Anterior cingulate cortex (tissue), 58 donors: ENCODE measurements at places on chromosomes 6 and 20.

DNA sequence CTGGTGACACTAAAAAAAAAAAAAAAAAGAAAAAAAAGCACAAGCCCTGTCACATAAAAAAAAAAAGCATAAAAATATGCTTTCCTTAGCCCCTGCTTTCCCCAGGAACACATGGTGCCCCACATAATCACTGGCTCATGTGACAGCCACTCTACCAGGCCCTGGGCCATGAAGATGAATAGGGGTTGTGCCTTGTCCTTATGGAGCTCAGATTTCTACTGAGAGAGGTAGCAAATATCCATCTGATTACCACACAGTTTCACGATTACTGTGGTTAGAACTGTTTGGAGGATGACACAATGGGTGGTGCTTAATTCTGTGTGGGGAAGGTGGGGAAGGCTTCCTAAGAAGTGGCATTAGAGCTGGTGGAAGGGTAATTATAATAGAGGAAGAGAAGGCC, 9.3 kb downstream of the RAET1E start:
- no peak for DNase-seq

DNA sequence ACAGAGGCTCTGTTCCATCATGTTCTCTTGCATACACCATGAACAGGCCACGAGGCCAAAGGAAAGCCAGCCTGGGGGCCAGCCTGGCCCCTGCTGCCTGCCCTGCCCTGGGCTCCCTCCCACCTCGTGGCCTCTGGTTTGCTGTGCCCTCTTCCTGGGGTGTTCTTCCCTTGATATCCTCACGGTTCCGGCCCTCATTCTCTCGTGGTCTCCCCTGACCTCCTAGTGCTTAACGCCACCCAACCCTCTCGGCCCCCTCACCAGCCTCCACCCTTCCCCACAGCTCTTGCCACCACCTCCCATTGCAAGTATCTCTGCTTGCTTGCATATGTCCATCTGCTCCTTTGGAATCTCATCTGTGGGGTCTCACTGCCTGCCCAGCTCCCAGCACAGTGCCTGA, 73.0 kb downstream of the GNAS-AS1 start:
- no peak for DNase-seq

- no peak for DNase-seq
Observed at GRCh38 chr6:149534742-149535141, 11.1 kb downstream of the PPIL4 start.

- DNase-seq: no peak
Observed at GRCh38 chr6:139080255-139080920, 51.8 kb downstream of the ABRACL start.

- no peak for DNase-seq
Observed at GRCh38 chr6:18605841-18606240, 218.7 kb downstream of the RNF144B start.

- no peak for DNase-seq
Observed at GRCh38 chr6:159616456-159616855, 76.6 kb downstream of the SOD2 start.

DNA sequence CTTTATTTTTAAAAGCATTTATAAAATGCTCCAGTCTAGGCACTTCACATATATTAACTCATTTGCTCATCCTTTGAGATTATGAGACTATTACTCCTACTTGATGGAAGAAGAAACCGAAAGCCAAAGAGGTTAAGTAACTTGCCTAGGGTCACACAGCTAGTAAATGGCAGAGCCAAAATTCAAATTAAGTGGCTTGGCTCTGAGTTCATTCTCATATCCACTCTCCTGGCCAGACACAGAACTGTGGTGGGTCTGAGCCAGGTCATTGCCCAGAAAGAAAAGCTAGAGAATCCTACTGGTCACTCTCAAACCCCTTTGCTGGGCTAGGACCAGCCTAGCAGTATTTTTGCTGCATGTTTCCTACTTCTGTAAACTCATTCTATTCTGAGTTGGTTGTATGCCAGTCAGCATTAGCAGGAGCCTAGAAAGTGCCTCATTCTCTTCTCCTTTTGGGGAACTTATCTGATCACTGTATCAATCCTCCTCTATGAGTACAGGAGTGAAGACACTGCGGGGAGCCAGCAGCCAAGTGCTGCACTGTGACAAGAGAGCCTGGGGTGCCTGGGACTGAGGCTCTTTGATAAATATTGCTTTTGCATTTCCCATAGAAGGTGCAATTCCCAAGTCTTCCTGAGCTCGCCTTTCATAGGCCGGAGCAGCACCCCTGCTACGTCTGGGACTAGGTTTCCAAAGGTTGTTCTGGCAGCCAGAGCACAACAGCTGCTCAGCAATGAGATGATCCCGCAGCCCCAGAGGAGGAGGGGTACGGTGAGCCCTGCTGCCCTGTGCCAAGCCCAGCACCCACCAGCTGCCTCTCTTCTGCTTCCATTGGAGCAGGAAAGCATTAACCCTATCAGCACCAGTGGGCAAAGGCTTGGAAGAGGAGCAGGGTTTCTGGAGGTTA, 728.3 kb downstream of the MAFB start:
- no peak for DNase-seq

DNA sequence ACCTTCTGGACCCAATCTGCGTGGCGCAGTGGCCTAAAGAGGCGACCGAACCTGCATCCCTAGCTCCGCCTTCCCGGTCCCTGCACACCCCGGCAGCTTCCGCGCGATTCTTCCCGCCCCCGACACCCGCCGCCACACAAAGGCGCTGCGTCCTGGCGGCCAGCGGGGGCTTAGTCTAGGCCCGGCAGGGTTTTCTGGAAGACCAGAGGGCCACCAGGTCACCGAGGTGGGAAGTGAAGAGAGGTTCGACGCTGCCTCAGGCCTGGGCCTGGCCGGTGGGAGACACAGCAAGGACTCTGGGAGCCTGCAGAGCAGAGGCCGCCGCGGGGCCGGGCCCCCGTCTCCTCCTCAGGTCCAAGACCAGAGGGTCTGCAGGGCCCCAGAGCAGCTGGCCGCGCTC, 154.9 kb downstream of the OR2B2 start:
- DNase-seq: no peak

- no peak for DNase-seq
Observed at GRCh38 chr20:45338121-45339030, 9.8 kb downstream of the SDC4 start.

GRCh38 chr6:6588064-6588923, at the start of gene LY86:
Gene LY86, plus strand, starts transcription at chr6:6588720. Its CDS starts 15 bp downstream, at chr6:6588735.
- peak; percentile 46 for DNase-seq

- DNase-seq: no peak
Observed at GRCh38 chr6:149925253-149925973, 2.5 kb upstream of the RAET1G start.

- no peak for DNase-seq
Observed at GRCh38 chr20:36030149-36030548, 61.8 kb downstream of the CNBD2 start.

DNA sequence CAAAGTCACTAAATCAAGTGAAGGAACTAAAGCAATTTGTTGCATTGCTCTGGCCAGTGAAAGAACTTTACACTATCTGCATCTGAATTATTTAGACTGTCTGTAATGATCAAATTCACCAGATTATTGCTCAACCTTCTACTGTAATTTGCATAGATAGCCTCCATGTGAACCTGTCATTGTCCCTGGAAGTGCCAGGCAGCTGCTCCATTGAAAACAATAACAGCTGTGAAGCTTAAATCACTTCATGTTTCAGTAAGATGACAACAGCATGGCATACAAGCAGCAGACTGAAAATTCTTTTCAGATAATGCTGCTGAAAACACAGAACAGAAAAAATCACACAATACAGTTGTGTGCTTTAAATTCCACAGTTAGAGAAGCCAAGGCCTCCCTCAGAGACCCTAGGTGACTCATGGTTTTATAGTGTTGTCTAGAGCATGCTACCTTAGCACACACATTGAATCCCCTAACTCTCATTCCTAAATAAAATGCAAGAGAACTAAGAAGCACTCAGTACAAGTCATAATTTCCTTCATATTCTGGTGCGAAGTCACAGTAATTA, 248.9 kb downstream of the TPBG start:
- DNase-seq: no peak

DNA sequence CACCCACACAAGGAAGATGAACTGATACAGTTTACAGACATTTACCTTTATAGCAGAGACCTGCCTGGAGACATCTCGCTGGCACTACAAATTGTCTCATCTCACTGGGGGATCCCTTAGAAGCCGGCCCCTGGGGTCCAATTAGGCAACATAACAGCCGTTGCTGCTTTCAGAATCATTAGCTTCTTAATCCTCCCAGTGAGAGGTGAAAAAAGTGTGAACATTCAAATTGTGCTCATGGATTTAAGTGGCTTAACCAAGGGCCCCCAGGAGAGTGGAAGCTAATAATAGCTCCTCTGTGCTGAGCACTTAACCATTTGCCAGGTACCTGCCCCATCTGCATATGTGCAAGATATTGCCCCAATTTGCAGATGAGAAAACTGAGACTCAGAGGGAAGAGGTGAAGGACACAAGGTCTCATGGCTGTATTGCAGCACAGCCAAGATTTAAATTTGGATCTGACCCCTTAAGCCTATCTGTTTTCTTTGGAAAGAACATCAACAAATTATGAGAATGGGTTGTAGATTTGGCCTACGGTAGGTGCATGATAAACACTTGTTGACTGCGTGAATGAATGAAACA, 101.0 kb downstream of the EYA2 start:
- DNase-seq: no peak

DNA sequence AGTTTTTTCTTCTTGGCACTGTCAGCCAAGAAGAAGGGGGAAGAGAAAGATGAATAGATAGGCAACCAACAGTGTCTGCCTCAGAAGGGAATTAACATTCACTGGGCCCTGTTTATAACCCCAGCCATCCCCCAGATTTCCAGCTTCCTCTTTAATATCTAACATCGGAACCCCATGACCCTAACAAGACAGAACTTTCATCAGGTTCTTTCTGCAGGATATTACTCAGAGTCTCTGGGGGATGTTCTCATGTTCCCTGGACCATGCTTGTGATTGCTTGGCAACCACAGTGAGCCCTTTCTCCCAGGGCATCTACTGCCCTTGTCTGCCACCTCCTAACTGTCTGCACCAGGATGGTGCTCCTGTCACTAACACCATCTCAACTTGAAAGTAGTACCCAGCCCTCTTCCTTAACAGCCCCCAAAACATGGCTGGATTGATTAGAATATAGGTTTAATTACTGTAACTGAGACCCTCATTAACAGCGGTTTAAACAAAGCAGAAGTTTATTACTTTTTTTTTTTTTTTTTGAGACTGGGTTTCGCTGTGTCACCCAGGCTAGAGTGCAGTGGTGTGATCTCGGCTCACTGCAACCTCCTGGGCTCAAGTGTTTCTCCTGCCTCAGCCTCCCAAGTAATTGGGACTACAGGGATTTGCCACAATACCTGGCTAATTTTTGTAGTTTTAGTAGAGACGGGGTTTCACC, 12.0 kb upstream of the PTPN1 start:
- no peak for DNase-seq

DNA sequence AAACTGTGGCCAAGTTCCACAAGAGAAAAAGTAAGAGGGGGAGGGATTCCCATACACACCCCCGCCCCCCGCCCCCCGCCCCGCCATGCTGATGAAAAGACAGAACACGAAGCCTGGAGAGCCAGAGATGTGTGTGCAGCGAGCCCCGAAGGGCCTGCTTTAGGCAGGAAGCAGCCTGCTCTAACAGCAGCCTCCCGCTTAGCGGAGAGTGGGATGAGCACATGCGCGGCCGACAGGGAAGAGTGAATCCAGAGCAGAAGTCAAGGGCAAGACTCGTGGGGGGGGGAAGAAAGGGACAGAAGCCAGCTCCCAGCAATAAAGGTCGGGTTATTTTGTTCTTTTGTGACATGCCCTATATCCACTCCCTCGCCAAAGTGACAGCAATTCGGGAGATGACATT, 67.2 kb upstream of the PTGIS start:
- DNase-seq: no peak
